NCI-H187 (cell line): ENCODE measurements at places on chromosomes 5 and 9.

DNA sequence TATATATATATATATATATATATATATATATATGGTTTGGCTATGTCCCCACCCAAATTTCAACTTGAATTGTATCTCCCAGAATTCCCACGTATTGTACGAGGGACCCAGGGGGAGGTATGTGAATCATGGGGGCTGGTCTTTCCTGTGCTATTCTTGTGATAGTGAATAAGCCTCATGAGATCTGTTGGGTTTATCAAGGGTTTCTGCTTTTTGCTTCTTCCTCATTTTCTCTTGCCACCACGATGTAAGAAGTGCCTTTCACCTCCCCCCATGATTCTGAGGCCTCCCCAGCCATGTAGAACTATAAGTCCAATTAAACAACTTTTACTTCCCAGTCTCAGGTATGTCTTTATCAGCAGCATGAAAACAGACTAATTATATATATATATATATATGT, 52.3 kb upstream of the ADAMTS2 start:
- no peak for DNase-seq

DNA sequence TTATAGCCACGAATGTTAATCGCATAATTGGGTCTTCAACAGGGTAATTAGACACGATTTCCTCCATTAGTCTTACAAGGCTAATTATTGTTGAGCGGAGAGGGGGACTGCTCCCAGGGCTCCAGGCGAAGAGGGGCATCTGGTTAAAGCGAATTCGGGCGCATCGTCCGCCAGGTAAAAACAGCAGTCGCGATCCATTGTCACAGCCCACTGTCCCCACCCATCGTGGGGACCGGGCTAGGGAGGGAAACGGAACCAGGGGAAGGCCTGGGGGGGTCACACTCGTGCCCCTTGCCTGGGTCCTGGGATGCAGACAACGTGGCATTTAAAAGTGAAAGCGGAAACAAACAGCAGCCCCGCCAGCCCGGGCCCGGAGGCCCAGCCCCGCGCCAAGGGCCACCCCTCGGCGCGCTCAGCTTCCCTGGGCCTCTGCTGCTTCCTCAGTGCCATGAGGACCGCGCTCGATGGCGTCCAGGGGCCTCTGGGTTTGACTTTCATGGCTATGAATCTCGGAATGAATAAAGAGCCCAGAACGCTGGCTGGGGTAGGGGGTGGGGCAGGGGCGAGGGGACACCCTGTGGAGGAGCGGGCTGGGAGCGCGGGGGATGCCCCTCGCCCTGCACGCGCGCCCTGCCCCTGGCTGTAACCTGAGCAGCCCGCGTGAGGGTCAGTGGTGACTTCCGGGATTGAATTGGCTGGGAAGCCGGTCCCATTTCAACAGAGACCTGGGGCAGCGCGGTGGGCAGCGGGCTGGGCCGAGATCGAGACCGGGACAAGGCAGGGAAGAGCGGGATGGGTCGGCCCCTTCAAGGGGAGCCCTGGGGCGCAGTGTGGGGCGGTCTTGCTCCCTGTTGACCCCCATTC, 99.9 kb downstream of the GTF3C4 start:
- no peak for DNase-seq

GRCh38 chr5:22070186-22070728, 782.9 kb downstream of the CDH12 start:
- DNase-seq: no peak

DNA sequence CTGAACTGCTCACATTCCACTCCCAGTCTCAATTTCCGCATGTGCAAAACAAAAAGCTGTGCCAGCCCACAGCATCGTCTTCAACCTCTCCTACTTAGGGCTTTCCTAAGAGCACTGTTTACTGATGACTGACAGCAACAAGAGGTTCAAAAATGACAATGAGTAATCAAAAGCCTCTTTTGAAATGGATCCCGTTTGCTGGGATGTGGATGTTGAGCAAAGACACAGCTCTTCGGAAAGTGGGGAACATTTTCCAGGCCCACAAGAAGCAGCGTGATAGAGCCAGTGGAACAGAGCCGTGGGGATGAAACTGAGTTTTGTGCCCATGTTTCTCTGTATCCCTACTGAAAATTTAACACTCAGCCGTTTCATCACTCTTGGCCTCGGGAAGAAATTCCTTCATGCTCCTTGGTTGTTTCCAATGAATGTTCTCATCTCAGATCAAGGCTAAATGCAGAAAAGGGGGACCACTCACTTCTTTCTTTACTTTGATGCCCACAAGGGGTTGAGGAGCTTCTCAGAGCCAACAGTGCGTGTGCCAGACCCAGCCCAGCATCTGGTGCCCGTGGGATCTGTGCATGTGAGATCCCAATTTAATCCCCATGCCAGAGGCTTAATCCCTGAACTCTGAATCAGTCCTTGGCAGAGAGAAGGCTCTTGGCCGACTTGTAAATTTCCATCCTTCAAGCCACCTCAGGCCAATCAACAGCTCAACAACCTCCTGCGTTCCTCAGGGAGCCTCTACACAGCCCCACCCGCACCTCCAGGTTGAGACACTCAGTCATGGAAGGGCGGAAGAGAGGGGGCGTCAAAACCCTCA, 230.2 kb upstream of the DAPK1 start:
- no peak for DNase-seq

- DNase-seq: no peak
These were observed 26.7 kb downstream of the PITX1 start for GRCh38 chr5:135007305-135007704.

- DNase-seq: no peak
These were observed 110.0 kb downstream of the TLE1 start for GRCh38 chr9:81579381-81579780.

- no peak for DNase-seq
These were observed 1.7 kb downstream of the FOXD1 start for GRCh38 chr5:73446631-73447529.

DNA sequence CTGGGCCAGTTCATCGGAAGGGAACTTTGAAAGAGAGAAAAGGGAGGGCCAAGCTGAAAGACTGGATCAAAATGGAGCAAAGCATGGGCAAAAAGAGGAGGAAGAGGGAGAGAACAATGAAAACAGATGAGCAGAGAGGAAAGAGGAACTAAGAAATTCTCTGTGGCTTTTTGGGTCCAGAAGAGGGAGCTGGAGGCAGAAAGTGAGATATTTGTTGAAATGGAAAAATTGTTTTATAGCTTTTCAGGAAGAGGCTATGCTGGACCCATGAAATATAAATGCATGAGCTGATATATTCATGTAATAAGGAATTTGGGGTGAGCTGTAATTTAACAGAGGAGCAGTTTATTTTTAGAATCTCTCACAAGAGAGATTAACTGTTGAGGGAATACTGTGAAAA, 457.3 kb downstream of the DMAC1 start:
- DNase-seq: no peak

DNA sequence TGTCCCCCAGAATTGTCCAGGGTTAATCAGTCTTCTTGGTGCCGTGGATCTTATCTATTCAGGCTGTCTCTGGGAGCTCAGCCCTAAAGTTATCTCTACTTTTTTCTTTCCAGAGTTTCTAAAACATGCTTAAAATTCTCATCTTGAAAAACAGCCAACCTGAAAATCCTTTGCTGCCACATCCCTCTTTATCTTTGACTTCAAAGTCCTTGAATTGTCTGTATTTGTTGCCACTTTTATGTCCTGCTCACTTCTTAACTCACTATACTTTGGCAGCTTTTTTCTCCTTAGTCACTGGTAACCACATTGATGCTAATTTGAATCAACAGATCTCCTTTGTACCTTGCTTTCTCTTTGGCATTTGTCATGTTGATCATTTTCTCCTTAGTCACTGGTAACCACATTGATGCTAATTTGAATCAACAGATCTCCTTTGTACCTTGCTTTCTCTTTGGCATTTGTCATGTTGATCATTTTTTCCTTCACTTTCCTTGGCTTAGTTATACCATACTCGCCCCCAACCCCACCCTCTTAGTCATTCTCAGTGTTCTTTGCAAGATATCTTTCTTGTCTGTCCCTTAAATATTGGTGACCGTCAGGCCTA, 8.5 kb downstream of the DMXL1 start:
- DNase-seq: no peak

GRCh38 chr9:98021306-98022040, 35.1 kb upstream of the NANS start:
- DNase-seq: no peak

- DNase-seq: no peak
These were observed 3.8 kb downstream of the IFNA1 start for GRCh38 chr9:21443849-21444625.

GRCh38 chr9:121569266-121569648, 69.6 kb upstream of the GGTA1 start:
- DNase-seq: no peak

GRCh38 chr9:115132648-115133047, 14.7 kb upstream of the TNC start:
- DNase-seq: no peak

GRCh38 chr9:75500479-75500878, 390.0 kb upstream of the PCSK5 start:
- DNase-seq: no peak

GRCh38 chr5:50439221-50439620, 1.9 kb downstream of the EMB start:
- no peak for DNase-seq

DNA sequence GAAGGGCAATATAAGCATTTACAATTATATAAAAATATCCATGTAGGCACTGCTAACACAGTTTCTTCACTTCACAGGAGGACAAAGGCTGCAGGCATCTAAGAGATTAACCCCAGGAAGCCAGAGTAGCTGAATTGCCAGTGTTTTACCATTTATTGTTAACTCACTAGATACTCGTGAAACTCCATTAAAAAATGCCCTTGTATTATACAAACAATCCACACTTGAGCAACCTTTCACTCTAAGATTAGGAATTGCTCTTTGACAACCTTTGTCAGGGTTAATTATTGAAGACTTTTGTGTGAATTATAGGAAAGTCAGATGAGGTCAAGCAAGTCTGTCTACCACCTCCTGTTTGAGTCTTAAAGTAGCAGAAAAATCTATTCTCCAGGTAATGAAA, 317.8 kb downstream of the ADGRV1 start:
- DNase-seq: no peak

DNA sequence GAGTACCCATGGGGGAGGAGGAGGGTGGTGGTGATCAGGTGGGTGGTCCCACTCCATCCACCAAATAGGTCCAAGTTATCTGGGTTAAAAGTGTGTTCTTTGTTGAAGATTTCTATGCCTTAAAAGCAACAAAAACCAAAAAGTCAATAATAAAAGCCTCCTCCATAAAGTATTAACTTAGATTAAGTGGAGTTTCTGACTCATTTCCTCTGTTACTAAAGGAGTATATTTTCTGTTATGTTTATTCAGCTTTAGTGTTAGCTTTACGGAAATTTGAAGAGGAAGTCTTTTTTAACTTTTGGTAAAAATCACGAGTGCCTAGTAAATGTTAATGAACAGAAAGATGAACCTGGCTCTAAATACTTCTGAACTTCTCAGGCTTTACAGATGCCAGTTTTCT, 17.8 kb downstream of the FBXO38 start:
- DNase-seq: no peak

DNA sequence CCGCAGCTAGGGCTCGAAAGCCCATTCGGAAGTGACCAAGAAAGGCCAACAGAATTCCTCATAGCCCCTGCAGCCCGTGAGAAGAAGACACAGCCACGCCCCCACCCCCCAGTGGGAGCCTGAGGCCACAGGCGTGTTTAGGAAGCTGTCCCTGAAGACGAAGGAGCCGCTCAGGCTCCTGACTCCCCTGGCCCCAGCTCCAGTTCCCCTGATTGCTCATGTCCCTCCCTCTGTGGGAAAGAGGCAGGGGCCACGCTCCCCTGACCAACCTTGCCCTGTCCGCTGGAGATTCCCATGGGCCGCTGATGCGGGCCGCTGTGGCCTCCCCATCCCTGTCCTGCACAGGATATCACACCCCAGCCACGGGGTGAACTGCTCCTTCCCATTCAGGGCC, 13.6 kb downstream of the ROPN1L start:
- no peak for DNase-seq

DNA sequence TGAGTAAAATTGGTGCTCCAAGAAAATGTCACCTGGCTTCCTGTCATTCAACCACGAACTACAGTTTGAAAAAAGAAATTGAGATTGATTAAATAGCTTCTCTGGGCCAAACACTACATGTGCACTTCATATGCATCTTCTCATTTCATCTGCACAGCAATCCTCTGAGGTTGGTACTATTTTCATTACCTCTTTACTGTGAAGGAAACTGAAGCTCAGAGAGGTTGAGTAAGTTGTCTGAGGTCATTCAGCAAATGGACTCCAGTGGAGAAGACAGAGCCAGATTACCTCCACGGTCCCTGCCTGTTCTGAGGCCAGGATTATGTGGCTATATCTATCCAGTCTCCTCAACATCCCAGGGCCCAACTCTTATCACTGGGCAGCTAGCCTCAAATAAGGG, 46.5 kb downstream of the SLC6A7 start:
- DNase-seq: no peak

- DNase-seq: no peak
These were observed 7.4 kb downstream of the LHX2 start for GRCh38 chr9:124018730-124019697.
